Fibroblast of upper back skin (primary cell): ENCODE measurements at places on chromosomes 2 and 18.

DNA sequence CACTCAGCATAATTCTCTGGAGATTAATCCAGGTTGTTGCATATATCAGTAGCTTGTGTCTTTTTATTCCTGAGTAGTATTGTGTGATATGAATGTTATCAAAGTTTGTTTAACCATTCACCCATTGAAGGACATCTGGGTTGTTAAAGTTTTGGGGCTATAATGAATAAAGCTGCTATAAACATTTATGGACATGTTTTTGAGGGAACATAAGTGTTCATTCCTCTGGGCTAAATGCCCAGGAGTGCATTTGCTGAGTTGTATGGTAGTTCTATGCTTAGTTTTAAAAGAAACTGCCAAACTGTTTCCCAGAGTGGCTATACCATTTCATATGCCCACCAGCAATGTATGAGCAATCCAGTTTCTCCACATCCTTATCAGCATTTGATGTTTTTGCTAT is 21.8 kb upstream of the KCNJ13 start:
- DNase-seq, result no peak

GRCh38 chr18:2878656-2879330 is 32.0 kb downstream of the EMILIN2 start:
- DNase-seq, result peak; percentile 52

GRCh38 chr2:201208563-201209252 is 25.8 kb downstream of the CASP10 start:
- no peak for DNase-seq

DNA sequence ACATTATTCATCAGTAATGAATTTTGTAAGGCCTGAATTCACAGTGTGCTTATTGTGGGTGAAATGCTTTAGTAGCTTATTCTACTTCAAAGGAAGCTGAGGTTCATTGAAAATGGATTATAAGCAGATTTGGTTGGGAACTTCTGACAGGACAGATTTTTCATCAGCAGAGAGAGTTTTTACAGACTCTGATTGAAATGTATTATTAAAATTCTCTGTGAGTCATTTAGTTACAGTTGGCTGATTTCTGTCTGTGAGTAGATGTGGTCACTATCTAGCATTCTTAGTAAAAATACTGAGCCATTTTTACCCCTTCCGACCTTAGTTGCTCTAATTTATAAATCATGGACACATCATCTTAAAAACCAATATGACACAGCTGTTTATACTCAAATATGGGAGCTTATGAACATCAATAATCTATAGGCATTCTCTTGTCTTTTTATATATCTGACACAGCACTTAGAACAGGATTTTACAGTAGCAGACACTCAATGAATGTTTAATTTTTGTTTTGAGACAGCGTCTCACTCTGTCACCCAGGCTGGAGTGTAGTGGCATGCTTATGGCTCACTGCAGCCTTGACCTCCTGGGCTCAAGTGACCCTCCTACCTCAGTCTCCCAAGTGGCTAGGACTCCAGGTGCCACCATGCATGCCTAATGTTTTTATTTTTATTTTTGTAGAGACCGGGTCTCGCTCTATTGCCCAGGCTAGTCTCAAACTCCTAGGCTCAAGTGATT is 239.6 kb downstream of the BABAM2 start:
- DNase-seq, result peak; percentile 85

DNA sequence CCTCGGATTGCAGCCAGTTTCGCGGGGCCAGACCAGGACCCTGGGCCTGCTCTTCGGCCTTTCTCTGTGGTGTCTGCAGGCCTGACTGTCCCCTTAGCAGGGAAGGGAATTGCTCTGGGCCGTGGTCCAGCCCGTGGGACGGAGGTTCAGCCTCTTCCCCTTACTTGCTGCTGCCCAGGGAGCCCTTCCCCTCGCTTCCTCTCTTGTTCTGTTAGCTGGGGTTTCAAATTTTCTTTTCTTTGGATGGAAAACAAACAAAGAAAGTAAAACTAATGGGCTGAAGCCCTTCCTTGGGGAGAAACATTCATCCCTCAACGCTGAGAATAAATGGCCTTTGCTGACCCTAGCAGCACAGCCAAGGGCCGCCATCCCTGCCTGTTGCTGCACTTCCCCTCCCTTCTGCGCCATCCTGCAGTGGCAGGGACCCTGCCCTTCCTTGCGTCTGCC is 52.4 kb downstream of the ASAP2 start:
- DNase-seq, result peak; percentile 23

- DNase-seq, result peak; percentile 73
Measured at GRCh38 chr18:6055711-6056110, 160.4 kb upstream of the TMEM200C start.

- DNase-seq, result peak; percentile 91
Measured at GRCh38 chr2:112579241-112579640, 5.2 kb upstream of the CHCHD5 start.

GRCh38 chr18:31510319-31510718 is 12.3 kb downstream of the DSG2 start:
- DNase-seq, result no peak

DNA sequence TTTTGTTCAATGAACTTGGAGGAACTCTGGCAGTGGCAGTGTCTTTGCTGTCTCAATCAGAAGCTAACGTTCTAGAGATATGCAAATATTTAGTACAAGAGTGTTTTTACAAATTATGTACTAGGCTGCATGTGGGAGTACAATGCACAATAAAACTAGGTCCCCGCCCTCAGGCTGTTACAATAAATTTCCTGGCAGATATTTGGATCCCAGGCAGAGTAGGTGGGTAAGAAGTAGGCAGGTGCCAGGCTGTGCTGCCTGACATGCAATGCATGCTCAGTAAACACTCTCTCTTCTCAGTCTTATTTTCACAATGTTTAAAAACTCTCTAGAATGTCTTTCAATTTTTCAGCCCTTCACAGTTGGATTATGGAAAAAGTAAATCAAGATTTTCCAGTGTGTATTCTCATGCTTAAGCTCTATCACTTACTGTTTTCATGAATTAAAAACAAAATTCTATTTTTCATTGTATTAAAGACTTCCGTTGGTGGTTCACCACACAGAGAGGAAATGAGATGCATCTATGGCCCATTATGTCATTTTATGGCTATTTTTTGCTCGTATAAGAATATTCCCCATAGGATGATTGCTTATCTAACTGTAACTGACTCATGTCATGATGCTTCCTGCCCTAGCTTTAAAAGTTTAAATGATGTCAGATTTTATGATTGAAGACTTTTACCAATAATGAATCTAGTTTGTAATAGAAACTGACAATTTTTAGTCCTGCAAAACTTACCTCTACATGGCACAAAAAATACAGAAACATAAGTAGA is 346.1 kb downstream of the RND3 start:
- peak; percentile 50 for DNase-seq

DNA sequence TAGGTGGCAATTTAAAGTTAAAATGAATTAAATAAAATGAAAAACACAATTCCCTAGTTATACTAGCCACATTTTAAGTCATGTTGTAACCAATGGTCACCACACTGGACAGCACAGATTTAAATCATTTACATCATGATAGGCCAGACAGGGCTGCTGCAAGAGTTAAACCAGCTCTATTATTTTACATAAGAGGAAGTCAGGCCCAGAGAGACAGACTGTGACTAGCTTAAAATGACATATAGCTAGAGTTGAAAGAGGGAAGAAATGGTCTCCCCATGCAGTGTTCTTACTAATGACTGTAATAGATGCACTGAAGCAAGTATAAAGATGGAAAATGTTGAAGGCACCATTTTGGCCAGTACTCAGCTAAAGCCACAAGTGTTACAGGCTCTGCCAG is 69.6 kb downstream of the SLC66A3 start:
- DNase-seq, result no peak

GRCh38 chr2:111675419-111676194 is 208.4 kb downstream of the ANAPC1 start:
- DNase-seq, result no peak

- DNase-seq, result no peak
Measured at GRCh38 chr2:5693287-5694201, 1.4 kb downstream of the SOX11 start.

DNA sequence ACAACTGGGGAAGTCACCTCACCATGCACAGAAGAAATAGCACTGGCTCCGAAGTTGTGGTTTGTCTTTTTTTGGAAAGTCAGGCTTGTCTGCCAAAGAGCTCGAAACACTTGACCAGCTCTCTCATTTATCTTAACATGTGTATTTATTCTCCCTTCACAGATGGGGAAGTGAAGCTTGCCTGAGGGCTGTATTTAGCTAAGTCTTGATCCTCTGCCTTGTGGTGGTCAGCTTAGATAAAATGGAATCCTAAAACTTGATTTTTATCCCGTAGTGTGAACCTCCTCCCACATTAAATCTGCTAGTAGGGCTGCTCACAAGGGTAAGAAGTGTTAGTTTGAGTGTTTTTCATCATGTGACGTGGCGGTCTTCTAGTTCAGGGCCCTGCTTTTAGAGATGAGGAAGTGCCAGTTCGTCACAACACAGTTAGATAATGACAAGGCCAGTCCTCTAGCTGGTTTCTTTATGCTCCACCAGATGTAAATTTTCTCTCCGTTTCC is 89.7 kb downstream of the TMEM247 start:
- DNase-seq, result peak; percentile 44

DNA sequence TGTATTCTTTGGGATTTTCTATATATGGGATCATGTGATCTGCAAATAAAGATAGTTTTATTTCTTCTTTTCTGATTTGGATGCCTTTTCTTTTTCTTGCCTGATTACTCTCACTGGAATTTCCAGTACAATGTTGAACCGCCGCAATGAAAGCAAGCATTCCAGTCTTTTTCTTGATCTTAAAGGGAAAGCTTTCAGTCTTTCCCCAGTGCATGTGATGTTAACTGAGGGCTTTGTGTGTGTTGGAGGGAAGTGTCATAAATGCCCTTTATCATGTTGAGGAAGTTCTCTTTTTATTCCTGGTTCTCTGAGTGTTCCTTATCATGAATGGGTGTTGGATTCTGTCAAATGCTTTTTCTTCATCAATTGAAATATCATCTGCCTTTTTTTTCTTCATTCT is 16.9 kb upstream of the CYBRD1 start:
- peak; percentile 45 for DNase-seq

- DNase-seq, result no peak
Measured at GRCh38 chr18:14085770-14086457, 46.3 kb downstream of the ZNF519 start.

GRCh38 chr2:74513605-74514367 is 464 bp upstream of the TLX2 start:
- no peak for DNase-seq

GRCh38 chr2:190170673-190171072 is 108.1 kb upstream of the MSTN start:
- DNase-seq, result no peak

- no peak for DNase-seq
Measured at GRCh38 chr2:60505880-60506260, 47.6 kb downstream of the BCL11A start.

DNA sequence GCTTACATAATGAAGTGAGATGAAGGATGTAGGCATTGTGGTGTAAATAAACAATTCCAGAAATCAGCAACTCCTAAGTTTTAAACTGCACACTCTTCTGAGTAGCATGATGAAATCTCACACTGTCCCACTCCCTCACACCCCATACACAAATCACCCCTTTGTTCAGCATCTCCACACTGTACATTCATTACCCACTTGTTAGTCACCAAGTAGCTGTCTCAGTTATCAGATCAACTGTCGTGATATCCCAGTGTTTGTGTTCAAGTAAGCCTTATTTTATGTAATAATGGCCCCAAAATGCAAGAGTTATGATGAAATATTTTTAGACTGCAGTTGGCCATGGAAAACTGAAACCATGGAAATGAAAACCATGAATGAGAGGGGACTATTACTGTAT is 135.7 kb downstream of the GRB14 start:
- peak; percentile 17 for DNase-seq

- peak; percentile 86 for DNase-seq
Measured at GRCh38 chr2:220847589-220847988, 724.5 kb downstream of the EPHA4 start.

DNA sequence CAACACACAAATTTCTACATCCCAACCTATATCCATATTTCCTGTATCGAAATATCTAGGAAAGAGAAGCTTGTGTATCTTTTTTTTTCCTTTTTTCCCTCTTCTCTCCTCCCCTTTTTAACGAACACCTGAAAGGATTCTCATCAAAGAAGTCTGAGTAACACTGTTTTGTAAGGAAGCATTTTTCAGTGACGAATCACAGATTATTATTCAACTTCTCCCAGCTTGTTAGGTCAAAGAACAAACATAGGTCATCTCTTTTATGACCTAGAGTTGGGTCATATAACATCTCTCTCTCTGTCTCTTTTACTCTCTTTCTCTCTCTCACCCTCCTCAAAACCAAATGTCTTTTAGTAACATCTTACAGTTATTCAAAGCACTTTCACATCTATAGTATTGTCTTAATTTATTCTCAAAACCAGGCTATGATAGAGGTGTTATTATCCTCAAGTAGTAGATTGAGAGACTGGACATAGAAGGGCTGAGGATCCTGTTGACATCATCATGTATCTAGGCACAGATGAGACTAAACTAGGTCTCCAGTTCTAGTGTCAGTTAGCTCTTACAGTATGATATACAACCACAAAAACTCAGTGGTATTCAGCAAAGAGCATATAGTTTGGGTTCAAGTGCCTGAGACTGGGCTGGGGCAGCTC is 80.1 kb upstream of the SPOPL start:
- DNase-seq, result peak; percentile 28

- DNase-seq, result peak; percentile 68
Measured at GRCh38 chr2:222318026-222318711, 19.4 kb upstream of the PAX3 start.

GRCh38 chr2:61534926-61535325 is 3.2 kb downstream of the XPO1 start:
- no peak for DNase-seq

DNA sequence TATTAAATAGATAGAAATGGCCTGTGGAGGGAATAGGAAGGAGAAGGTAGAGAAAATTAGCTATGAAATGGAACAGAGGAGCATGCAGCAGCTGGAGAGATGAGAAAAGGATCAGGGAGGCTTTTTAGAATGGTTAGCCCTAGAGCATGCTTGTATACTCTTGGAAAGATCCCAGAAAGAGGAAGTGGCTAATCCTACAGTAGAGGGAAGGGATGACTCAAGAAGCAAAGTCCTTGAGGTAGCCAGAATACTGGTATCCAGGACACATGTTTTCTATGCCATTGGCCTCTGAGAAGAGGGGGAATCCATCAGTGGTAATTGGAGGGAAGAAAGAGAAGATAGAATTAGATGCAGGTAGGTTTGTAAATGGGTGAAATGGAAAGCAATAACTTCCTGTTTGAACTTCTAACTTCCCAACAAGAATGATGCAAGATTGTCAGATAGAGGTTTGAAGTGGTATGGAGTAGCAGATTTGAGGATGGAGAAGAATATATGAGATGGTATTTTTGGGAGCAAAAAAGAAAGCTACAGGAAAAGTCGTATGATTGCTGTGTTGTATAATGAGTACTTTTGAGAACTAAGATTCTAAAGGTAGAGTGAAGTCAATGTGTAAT is 17.1 kb upstream of the OSBPL6 start:
- DNase-seq, result peak; percentile 70

- no peak for DNase-seq
Measured at GRCh38 chr2:186617148-186617547, 27.3 kb downstream of the ITGAV start.

- DNase-seq, result no peak
Measured at GRCh38 chr2:127541809-127542208, 6.3 kb downstream of the MYO7B start.
